Activated CD4-positive, alpha-beta T cell treated with anti-CD3 and anti-CD28 coated beads for 1 hour (primary cell): ENCODE measurements at places on chromosomes 16 and 17.
A peak's percentile ranks its signal among the peaks of the same experiment; 100 is the strongest.

DNA sequence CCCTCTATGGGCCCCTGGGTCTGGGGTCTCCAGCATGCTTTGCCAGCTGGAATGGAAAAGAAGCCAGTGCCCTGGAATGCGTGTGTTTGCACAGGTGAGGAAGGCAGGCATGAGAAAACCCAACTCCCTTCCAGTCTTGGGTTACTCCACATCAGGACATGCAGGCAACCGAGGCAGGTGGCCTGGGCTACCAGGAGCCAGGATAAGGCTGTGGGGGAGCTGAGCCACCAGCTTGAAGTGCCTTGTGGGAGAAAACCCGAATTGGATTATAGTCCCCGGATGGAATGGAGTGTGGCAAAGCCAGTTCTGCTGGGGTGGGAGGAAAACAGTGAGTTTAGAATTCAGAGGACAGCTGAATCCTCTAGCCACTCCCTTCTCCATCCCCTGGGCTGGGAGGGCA lies 7.2 kb downstream of the SRCIN1 start:
- no peak for DNase-seq

DNA sequence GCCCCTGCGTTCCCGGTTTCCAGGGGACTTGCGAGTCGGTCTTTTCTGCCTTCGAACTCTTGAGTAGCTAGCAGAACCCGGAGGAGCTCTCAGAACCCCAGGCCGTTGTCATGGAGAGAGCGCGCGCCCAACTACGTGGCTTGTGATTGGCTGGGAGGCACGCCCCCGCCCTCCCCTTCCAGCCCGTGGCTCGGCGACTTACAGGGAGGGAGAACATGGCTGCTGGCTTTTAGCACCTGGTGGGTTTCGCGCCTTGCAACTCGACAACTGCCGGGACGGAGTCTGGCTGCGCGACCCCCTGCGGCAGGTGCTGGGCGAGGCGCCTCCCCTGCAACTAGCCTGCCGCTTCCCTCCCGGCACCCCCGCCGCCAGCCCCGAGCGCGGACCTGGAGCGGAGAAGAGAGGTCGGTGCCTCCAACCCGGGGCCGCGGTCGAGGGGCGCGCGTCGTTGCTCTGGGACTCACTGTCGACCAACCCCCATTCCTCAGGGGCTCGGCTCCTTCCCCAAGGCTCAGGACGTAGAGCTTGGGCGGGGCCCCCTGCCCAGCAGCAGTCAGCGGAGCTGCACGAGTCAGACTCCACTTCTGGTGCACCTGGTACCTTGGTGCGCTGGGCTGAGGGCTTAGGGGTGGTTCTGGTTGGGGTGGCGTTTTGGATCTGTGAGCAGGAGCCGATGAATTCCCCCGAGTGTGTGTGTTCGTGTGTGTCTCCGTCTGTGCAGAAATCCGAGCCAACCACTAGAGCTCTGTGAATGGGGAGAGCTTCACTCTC lies 9.0 kb upstream of the ZFP90 start:
- peak; percentile 89 for DNase-seq

DNA sequence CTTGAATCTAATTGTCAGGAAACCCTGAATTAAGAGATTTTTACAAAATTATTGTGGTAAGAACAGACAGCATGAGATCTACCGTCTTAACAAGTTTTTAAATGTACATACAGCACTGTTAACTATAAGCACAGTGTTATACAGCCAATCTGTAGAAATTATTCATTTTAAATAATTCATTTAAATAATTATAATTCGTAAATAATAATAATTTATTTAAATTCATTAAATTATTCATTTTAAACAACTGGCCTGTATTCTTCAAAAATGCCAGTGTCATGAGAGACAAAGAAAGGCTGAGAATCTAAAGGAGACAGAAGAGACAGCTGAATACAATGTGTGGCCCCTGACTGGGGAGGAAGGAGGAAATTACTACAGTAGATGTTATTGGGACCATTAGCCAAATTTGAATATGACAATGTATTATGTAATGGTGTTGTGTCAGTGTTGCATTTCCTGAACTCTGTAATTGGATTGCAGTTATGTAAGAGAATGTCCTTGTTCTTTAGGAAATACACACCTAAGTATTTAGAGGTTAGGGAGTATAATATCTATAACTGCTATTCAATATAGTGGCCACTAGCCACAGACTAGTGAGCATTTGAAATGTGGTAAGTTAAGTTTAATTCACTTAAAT lies 2.3 kb downstream of the RSAD1 start:
- no peak for DNase-seq

GRCh38 chr17:18988546-18989173 lies 15.9 kb downstream of the FAM83G start:
- no peak for DNase-seq

DNA sequence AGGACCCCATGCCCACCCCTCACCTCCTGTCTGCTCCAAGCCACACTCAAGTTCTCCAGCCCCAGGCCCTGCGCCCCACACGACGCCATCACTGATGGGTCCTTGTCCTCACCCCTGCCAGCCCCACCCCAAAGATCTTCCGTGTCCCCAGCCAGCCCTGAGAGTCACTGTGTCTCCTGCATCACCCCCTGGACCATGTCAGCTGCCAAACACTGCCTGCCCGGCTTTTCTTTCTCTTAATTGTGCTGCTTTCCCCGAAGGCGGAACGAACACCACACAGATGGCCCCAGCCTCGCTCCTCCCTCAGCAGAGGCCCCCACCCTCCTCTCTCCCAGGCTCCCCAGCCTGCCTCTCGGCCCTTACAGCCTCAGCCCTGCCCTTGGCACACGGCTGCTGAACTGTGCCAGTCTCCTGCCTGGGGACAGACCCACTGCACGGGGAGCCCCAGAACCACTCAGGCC lies 4.8 kb upstream of the GAA start:
- no peak for DNase-seq

- no peak for DNase-seq
Measured at GRCh38 chr17:47807421-47807820, 14.2 kb downstream of the OSBPL7 start.

DNA sequence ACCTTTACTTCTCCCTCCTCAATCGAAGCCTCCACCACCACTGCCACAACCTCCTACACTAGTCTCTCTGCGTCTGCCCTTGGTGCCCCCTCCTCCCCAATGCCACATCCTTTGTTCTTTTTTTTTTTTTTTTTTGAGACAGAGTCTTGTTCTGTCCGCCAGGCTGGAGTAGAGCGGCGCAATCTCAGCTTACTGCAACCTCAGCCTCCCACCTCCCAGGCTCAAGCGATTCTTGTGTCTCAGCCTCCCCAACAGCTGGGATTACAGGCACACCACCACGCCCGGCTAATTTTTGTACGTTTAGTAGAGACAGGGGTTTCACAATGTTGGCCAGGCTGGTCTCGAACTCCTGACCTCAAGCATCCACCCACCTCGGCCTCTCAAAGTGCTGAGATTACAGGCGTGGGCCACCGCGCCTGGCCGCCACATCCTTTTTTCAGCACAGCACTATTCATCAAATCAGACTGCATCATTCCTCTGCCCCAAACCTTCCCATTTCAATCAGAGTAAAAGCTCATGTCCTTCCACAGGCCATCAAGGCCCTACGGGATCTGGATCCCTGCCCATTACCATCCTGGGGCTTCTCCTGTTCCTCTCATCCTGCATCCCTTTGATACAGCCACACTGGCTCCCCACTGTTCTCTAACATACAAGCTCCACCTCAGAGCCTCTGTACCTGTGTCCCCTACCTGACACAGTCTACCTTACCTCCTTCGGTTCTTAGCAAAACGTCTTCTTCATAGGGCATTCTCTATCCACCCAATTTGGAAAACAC lies 2.0 kb downstream of the KLHL11 start:
- no peak for DNase-seq

- no peak for DNase-seq
Measured at GRCh38 chr16:13036600-13036999, 135.2 kb downstream of the SHISA9 start.
